ENCODE measurements at places on chromosomes 12 and 14.

- no peak for DNase-seq
Observed at GRCh38 chr12:109112720-109113465, 3.5 kb upstream of the ACACB start.

DNA sequence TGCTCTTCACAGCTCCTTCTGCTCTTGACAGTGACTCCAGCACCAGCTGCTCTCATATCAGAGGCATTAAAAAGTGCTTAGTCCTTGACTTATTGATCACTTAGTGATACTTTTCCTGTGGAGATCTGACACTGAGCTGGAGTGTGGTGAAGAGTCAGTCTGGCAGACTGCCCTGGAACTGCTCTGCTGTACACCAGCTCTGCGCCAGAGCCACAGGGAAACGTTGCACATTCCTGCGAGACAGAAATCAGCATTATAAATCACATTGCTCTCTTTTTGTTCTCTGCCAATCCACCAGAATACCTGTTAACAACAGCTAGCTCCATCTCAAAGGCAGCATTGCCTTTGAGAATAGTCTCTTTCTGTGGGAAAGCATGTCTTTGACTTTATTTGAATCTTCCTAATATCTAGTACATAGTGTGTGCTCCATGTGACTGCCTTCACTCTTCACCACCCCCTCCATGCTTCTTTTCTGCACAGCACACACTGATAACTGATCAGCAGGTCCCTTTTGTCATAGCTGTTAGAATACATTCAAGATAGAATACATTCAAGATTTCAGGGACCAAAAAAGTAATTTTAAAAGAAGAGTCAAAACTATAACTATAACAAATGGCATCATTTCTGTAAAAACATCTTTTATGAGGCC lies 48.2 kb upstream of the VSX2 start:
- no peak for DNase-seq

DNA sequence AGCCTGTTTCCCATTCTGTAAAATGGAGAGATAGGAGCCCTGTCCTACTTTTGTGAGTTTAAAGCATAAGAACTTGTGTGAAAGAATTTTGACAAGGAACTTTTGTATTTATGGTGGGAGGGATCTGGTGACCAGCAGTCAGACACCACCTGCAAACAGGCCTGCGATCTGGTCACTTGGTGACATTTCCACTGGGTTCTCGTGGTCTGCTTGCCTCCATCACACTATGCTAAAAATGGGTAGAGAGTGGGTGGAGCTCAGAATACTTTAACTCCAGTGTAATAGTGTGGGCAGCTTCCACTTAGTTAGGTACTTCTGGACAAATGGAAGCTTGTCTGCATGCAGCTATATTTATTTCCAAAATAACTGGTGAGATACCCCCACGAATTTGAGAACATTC lies 26.5 kb upstream of the PLXNC1 start:
- no peak for DNase-seq

GRCh38 chr14:61478971-61479473 lies 157.6 kb downstream of the PRKCH start:
- DNase-seq = no peak

DNA sequence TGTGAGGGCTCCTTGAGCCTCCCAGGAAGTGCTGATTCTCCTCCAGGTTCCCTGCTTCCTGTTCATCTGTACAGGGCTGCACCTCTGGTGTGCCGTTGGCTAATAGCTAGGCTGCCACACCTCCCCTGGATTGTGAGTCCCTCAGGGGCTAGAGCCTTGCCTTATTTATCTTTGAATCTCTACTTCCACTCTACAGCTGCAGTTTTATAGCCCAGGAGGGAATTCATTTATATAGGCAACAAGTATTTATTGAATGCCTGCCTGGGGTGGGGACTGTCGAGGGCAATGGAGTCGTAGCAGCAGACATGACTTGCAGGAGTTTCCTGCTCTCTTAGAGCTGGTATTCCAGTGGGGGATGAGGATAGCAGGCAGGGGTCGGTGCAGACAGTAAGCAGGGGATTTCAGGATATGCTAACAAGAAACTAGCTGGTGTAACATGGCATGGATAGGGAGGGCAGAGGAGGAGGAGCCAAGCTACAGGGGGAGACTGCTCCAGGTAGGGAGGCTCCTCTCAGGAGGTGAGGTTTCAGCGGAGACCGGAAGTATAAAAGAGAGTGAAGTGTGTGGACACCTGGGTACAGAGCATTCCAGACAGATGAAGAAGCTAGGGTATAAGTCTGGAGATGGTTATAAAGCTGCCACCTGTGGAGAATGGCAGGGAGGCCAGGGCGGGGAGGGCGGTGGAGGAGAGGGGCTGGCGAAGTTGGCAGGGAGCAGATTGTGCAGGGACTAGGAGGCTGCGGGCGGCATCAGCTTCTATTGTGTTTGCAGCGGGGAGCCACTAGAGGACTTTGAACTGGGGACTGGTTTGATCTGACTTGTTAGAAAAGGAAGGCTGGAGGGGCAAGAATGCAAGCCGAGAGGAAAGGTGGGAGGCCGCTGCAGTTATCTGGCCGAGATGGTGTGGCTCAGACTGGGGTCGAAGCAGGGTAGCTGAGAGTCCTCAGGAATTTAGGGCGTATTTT lies 17.2 kb downstream of the USP30 start:
- peak; percentile 16 for DNase-seq

- DNase-seq = no peak
Observed at GRCh38 chr12:109730306-109731145, 16.9 kb downstream of the FAM222A start.

GRCh38 chr14:64614166-64614565 lies 64.4 kb downstream of the PPP1R36 start:
- no peak for DNase-seq

GRCh38 chr12:109680264-109681005 lies 33.2 kb upstream of the FAM222A start:
- DNase-seq = no peak

- DNase-seq = no peak
Observed at GRCh38 chr14:34018564-34019244, 67.8 kb upstream of the EGLN3 start.

- DNase-seq = no peak
Observed at GRCh38 chr12:26153421-26154154, 28.8 kb upstream of the BHLHE41 start.

DNA sequence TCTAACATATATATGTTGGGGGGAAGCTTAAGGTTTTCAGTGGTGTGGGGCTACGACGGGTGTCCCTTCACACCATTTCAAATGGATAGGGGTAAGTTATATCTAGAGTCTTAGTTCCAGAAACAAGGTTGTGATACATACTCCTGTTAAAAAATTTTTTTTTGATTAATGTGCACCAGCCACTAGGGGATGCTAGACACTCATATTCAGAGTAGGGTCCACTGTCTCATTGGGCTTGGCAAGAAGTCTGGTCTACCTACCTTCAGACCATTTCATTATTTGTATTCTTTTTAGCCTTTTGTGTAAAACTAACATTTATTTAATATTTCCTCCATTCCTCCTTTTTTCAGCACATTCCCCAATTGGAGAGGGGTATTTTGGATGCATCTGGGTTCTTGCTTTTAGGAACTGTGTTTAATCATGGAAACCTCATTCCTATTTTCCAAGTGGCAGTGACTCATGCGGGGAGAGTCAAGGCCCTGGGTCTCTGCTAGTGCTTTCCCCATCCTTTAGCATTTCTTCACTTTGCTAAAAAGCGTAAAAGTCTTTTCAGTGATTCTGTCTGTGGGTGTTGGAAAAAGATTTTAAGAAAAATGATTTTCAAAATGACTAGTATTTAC lies 33.4 kb downstream of the ANO4 start:
- peak; percentile 10 for DNase-seq

DNA sequence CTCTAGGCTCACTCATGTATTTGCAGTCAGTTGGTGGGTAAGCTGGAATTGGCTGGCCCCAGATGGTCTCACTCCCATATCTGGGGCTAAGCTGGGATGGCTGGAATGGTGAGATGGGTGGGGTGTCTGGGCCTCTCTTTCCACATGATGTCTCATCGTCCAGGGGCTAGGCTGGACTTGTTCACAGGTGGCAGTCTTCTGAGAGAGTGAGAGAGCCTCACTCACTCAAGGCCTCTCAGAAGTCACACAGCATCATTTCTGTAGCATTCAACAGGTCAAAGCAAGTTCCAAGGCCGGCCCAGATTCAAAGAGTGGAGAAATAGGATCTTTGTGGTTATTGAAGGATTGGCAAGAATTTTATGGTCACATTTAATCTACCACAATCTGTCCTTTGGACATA lies 102.7 kb downstream of the UNC79 start:
- no peak for DNase-seq

GRCh38 chr12:25904442-25904841 lies 54.0 kb upstream of the RASSF8 start:
- no peak for DNase-seq

GRCh38 chr12:104952816-104953215 lies 5.3 kb downstream of the SLC41A2 start:
- no peak for DNase-seq

GRCh38 chr12:69901221-69901905 lies 76.3 kb downstream of the MYRFL start:
- DNase-seq = no peak

DNA sequence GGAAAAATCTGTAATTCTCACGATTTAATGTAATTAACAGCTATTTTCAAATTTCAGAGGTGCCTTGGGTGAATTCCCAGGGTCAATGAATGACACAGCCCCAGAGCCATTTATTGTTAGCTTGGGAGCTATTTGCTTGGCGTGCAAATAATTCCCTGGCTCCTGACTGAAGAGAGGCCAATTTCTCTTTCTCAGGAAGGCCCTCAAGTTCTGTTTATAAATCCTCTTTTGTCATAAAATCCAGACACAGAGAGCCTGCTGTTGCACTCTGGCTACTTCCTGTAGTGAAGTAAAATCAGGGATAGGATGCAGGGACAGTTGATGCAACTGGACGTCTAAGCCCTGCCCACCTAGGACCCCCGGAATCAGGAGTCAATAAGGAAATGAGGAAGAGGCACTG lies 154.3 kb downstream of the TMX1 start:
- no peak for DNase-seq

DNA sequence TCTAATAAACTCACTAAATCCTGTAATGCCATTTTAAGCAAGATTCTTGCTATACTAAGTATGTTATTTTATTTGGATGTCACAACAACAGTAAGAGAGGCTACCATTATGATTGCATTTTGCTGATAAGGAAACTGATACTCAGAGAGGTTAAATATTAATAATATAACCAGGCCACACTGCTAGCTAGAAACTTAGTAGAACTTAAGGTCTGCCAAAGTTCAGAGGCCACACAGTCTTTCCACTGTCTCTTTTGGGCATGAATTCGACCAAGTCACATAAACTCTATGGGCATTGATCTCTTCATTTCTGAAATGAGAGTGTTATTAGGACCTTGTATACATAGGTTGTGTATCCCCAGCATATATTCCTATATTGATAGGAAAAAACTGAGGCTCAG lies 147.9 kb downstream of the SYNE2 start:
- no peak for DNase-seq

DNA sequence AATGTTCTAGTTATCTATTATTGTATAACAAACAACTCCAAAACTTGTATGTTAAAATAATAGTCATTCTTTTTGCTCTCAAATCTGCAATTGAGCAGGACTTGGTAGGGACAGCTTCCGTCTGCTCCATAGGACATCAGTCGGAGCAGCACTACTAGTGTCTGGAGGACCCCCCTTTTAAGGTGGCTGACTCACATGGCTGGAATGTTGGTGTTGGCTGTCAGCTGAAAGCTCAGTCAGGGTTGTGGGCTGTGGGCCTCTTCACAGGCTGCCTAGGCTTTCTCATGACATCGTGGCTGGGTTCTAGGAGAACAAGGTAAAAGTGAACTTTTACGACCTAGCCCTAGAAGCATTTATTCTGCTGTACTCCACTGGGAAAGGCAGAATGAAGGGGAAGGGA lies 160.6 kb downstream of the ANO4 start:
- DNase-seq = peak; percentile 4

DNA sequence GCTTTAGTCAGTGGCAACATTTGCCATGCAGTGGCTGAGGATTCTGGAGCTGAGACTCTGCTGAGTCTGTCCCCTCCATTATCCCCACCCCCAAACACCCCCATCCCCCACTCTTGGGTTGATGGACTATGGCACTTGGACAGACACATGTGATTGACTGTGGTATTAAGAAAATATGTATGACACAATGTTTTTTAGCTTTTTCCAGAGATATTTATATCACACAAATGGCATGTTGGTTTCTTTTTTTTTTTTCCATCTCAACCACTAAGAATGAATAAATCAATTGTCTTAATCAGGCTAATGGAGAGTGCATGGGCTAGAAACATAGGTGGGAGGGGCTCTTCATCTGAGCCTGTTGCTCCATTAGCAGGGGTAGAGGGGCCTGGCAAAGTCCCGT lies 30.7 kb upstream of the MAP1LC3B2 start:
- no peak for DNase-seq

DNA sequence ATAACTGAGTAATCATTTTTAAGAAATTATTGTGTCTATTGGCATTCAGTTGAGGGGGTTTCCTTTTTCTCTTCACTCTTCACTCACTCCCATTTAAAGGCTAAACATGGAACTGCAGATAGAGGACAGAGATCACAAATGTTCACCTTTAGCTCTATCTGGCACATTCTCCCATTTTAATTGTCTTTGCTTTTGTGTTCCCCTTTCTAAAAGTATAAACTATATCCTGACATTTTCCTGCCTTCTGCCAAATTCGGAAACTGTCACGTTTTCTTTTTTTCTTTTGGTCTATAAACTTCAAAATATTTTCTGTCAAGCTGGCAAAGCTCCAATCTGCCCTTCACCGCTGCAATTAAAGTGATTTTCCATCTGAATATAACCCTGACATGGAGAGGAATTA lies 219.8 kb upstream of the CDKN3 start:
- no peak for DNase-seq

DNA sequence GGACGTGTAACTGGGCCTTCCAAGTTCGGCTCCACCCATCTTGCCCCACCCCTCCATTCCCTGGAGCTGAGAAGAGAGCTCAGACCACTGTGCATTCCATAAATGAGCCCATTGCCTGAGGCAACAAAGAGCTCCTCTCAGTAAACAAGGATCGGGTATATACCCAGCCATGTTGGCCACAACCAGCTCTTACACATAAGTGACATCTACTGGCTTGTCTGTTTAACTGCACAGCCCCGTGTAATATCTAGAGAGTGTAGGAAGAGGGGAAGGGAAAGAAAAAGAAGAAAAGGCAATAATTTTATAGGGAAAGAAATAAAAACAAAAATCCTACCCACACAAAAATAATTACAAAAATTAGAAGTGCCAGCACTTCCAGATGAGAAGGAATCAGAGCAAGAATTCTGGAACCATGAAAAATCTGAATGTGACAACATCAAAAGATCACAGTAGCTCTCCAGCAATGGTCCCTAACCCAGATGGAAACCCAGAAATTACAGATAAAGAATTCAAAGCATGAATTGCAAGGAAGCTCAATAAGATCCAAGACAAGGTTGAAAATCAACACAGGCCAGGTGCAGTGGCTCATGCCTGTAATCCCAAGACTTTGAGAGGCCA lies 308.1 kb downstream of the RPAP3 start:
- DNase-seq = no peak

- no peak for DNase-seq
Observed at GRCh38 chr12:45670346-45671065, 59.0 kb upstream of the ARID2 start.

GRCh38 chr14:95495076-95495475 lies 21.4 kb downstream of the SYNE3 start:
- DNase-seq = no peak

- no peak for DNase-seq
Observed at GRCh38 chr12:22042976-22043669, 2.9 kb upstream of the CMAS start.

GRCh38 chr12:46442738-46443137 lies 70.2 kb upstream of the SLC38A2 start:
- DNase-seq = no peak

- DNase-seq = no peak
Observed at GRCh38 chr12:40238266-40238902, 13.6 kb downstream of the LRRK2 start.
